Ammon's horn (tissue), 1 donor: ENCODE measurements at places on chromosomes 5 and 9.
A peak's percentile ranks its signal among the peaks of the same experiment; 100 is the strongest.

- no peak for DNase-seq
These were observed 375.1 kb upstream of the ST8SIA4 start for GRCh38 chr5:101278011-101278687.

GRCh38 chr5:127409246-127409917 is 108.1 kb upstream of the PRRC1 start:
- peak; percentile 75 for DNase-seq

GRCh38 chr9:2018162-2018643 is 3.1 kb downstream of the SMARCA2 start:
- DNase-seq: peak; percentile 38

GRCh38 chr5:167478188-167478587 is 813.3 kb upstream of the WWC1 start:
- no peak for DNase-seq

DNA sequence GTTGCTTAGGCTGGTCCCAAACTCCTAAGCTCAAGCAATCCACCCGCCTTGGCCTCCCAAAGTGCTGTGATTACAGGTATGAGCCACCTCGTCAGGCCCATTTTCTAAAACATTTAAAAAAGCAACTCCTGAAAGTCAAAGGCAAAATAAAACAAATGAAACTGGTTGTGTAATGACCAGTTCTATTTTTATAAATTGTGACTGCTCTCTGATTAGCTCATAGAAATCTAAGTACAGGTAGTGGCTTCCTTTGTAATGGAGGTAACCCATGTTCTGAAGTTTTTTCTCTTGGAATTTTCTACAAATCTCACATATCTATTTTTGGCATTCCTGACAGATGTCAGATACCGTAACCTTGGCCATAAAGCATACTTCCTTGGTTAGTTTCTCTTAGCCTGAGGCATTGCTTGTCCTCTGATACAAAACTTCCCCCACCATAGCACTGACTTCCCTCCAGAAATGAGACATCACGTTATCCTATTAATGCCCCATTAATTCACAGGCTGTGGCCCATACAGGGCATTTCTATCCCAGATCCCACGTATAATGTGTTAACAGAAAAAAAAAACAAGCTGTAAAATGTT is 14.1 kb upstream of the AK3 start:
- no peak for DNase-seq

GRCh38 chr5:132425009-132425937 is 55.8 kb downstream of the SLC22A5 start:
- DNase-seq: no peak

DNA sequence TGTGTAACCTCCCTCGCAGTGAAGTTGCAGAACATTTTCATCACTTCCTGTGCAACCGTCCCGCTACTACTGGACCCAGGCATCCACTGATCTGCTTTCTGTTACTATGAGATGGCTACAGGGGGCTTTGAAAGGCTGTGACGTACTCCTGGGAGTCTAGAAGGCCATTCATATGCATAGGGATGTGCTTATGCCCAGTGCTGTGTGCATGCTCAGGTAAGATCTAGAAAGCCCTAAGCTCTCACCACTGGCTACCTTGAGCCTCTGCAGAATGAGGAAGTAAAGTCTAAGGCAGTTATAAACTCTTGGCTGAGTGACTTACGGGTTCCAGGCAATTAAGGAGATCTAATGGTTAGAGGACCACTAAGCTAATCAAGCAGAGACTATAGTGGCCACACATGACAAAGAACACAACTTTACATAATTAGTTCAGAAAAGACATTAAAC is 11.8 kb downstream of the HNRNPAB start:
- no peak for DNase-seq

DNA sequence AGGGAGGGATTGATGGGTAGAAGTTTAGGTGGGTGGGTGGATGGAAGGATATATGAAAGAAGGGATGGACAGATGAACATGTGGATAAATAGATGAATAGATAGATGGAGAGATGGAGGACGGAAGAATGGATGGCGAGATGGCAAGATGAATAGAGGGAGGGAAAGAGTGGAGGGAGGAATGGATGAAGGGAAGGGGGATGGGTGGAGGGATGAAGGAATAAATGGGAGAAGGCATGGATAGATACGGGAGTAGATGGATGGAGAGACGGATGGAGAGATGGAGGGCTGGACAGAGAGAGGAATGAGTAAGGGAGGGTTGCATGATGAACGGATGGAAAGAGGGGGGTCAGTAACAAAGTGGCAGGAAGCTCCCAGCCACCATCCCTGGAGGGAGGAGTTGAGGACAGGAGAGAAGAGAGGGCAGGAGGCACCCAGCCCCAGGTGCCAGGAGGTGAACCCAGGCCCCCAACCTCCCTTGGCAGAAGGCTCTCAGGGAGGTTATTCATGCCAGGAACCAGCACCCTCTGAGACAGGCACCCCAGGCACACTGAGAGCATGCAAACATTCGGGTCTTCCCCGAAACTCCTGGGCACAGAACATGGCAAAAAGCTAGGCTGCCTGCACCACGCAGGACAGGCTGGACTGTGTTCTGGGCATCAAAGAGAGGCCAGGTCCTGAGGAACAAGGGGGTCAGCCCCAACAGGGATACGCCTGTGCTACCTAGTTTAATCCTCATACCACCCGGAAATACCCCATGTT is 9.1 kb downstream of the SARDH start:
- DNase-seq: no peak

GRCh38 chr9:114016629-114017423 is 61.3 kb downstream of the AMBP start:
- no peak for DNase-seq

DNA sequence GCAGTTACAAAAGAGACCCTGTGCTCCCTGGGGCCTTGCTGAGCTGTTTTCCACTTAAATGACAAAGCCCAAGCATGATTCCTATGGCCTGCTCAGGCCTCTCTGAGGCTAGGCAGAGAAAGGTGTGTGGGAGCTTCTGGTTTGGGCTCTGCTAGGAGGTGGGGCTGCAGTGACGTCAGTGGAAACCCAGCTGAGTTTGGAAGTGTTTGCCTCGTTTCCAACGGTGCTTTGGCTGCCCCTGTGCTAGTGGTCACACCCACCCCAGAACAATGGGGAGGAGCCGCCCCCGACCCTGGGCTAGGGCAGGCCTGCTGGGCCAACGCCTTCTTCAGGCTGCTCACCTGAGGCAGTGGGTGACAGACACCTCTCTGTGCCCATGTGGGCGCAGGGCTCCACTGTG is 10.4 kb downstream of the ANGPTL2 start:
- no peak for DNase-seq

DNA sequence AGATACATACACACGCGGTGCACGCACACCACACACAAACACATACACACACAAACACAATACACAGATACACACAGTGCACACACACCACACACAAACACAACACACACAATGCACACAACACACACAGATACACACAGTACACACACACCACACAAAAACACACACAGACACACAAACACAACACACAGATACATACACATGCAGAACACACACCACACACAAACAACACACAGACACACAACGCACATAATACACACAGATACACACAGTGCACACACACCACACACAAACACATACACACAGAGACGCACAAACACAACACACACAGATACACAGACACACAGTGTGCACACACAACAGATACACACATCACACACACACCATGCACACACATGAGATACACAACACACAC is 5.9 kb upstream of the CCDC187 start:
- no peak for DNase-seq

- DNase-seq: no peak
These were observed 59.2 kb downstream of the ARHGEF37 start for GRCh38 chr5:149640350-149640999.

DNA sequence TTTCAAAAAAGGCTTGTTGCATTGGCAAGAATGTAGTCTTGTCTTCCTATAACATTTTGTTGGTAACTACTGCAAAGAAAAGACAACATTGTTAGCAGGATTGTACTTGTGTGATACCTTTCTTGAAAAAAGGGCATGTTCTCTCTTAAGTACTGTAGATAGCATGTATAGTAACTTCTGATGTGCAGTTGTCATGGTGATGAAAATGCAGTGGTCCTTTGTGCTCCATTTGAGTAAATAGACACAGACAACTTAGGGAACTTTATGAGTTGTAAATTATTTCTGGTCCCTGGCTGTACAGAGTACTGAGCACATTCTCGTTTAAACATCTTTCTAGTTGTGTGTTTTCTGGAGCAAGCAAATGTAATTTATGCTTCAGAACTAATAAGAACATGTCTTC is 103.3 kb downstream of the CD180 start:
- no peak for DNase-seq

DNA sequence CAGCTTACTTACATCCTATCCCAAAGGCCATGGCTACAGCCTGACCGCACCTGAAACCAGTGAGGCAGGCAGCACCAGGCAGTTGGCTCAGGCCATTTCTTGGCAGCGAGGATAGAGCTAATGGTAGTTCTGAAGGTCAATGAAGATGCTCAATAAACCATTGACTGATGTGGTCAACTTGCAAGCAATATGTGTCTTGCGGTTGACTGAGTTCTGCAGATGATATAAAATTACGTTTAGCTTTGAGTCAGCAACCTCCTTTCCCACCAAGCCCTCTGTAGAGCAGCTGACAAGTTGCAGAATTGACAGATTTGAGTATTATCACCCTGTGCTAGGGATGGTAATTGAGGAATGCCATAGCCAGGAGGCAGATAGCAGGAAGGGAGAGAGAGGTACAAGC is 189.0 kb upstream of the PUM3 start:
- DNase-seq: no peak

GRCh38 chr5:39055027-39055767 is 19.0 kb downstream of the RICTOR start:
- no peak for DNase-seq

GRCh38 chr5:174098694-174099093 is 53.2 kb downstream of the NSG2 start:
- DNase-seq: no peak

- no peak for DNase-seq
These were observed 59.7 kb downstream of the PRELID2 start for GRCh38 chr5:145775411-145775810.

GRCh38 chr9:94800424-94801117 is 74.1 kb downstream of the AOPEP start:
- no peak for DNase-seq

DNA sequence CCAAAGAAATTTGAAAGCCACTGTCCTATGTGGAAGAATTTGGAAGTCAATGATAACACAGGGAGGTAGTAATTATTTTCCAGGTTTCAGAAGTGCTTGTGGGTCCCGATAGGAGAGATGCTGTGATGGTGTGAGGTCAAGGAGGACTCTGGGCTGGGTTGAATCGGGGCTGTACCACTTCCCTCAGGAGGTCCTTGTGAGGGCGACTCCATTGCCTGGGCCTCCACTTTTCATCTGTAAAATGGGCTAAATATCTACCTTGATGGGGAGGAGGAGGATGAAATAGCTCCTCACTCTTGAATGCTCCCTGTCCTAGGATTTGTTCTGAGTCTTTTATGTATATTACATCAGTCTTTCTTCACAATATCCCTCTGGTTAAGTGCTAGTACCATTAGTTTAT is 59.0 kb downstream of the ROPN1L start:
- no peak for DNase-seq

DNA sequence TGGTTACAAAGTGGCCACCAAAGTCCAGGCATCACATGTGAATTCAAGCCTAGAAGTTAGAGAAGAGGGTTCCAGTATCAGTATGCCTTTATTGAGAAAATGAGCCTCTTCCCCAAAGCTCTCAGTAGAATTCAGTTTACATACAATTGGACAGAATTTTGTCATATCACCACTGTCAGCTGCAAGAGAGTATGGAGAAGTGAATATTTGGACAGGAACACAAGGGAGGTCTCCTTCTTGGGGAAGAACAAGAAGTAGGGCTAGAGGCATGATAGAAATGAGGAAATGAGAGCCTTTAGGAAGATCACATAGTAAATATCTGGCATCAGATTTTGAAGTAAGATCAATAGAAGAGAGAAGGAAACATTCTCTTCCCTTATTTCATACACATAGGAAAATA is 27.8 kb upstream of the VLDLR start:
- DNase-seq: no peak

DNA sequence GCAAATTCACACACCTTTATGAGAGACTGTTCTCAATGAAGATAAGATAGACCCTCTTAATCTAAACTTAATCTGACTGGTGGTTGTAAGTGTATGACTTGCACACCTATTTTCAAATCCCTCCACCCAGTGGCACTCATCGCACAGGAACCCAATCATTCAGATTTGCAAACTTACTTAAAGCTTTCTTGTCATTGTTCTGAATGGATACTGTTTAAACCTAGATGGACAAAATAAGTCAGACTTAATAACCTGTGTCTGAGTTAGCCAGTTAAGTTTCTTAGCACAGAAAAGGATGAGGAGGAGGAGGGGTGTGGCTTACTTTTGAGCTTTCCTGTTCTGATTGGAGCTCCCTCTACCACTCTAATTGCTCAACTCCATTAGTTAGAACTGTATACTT is 252.4 kb upstream of the CCNH start:
- DNase-seq: no peak

DNA sequence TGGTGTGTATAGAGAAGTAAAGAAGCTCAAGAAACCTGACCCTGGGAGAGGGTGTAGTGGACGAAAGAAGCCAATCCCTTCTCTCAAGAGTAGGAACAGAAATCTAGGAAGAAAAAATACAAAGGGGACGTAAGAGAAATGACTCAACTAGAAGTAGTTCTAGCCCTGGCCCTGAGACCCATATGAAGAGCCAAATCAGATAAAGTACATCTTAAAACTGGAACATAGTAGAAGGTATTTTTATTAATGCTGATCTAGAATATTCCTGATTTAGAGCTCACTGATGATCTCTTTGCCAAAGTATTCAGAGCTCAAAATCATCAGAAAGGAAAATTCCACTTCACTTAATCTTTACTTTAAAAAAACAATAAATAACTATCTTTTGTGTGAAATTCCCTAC is 184.8 kb downstream of the MLLT3 start:
- no peak for DNase-seq
